ENCODE measurements at places on chromosomes 2 and 18.
A peak's percentile ranks its signal among the peaks of the same experiment; 100 is the strongest.

DNA sequence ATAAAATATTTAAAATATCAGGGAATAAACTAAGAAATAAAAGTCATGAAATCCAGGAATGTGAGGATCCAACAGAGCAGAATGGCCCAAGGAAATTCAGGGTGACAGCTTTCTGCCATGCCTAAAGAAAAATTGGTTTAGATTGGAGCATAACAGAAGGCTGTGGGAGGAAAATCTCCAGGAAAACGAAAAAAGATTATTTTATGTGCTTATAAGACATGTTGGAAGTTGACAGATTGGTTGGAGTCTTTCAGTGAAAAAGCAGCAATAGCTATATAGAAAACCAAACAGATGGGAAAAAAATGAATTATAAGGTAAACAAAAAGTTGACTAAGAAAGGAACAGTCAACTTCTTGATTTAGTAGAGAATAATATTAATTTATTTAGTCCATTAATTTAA is 203.9 kb downstream of the ZRANB3 start:
- no peak for DNase-seq

DNA sequence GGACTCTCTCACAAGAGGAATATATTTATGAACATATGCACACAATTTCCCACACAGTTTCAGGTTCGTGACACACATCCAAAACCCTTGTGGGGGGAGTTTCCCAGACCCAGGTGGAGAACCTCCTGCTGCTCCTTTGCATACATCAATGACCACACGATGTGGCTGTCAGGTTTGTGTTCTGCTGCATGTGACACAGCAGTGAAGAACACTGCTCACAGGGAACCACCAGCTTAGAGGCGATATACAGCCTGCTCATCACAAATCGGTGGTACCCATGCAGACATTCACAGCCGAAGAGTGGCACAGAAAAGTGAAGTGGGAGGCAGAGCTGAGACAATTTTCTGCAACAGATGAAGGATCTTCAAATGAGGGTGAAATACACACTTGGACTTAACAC is 175.6 kb upstream of the ZFP36L2 start:
- no peak for DNase-seq

DNA sequence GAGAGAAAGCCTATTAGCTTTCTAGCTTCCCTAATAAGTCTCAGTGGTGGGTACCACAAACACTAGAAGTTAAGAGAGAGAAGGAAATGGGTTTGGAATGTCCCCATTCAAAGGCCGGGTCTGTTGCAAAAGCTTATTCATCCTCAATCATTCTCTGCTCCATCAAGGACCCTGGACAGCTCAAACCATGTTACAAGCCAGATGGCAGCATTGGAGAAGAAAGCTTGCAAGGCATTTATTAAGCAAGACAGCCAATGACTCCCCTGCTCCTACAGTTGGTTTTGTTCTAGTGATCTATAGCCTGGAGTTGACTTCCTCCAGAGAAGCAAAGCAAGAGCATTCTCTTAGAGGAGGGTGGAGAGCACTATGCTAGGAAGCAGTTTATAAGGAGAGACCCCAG is 86.9 kb upstream of the LMAN1 start:
- DNase-seq = peak; percentile 29

- no peak for DNase-seq
Measured at GRCh38 chr18:55795101-55795669, 207.2 kb upstream of the TCF4 start.

DNA sequence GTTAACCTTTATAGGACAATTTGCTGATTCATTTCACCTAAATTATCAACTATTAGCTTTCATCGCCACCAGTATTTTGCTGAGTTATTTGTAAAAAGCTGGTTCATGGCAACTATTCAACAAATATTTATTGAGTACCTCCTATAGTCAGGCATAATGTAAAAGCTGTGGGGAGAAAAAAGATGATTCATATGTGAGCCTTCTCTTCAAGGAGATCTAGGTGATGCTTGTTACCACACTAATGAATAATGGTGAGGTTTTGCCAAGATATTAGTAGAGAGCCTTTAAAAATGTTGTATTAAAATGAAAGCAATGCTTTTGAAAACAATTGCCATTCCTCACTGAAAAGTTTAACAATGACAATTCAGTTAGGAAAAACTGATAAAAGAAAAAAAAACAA is 187.8 kb downstream of the ANKRD44 start:
- no peak for DNase-seq

DNA sequence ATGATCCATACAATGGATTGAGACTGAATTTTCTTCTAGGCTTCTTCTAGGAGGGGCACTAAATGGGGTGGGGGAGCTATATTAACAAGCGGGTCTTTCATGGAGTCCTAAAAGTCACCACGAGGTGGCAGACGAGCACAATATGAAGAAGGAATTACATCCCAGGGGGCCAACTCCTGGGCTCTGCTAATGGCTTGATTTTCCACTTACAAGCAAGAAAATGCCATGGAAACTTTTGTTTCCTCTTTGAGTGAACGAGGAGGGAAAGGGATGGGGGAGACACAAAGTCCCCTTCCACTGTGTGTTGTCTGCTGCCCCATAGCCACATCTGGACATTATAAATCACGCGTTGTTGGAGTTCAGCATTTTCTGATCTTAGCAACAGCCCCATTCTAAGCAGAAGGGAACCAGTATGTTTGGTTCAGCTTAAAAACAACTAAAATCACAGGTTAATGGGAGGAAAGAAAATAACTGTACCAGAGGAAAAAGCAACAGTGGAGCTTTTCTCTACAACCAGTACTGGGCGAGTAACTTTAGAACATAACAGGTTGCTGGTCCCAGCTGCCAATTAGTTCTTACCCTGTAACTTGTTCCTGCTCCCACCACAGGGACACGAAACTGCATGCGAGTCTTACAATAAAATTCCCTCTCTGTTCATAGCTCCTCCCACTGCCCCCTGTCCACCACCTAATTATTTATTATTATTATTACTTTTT is 285.0 kb upstream of the PARD3B start:
- peak; percentile 70 for DNase-seq

GRCh38 chr2:26770986-26771586 is 7.0 kb downstream of the SLC35F6 start:
- DNase-seq = peak; percentile 55

GRCh38 chr2:219532378-219532649 is 11.3 kb downstream of the CHPF start:
- DNase-seq = no peak

- no peak for DNase-seq
Measured at GRCh38 chr18:24187049-24187448, 48.2 kb downstream of the CABYR start.

GRCh38 chr2:104472076-104472475 is 381.8 kb upstream of the POU3F3 start:
- no peak for DNase-seq

DNA sequence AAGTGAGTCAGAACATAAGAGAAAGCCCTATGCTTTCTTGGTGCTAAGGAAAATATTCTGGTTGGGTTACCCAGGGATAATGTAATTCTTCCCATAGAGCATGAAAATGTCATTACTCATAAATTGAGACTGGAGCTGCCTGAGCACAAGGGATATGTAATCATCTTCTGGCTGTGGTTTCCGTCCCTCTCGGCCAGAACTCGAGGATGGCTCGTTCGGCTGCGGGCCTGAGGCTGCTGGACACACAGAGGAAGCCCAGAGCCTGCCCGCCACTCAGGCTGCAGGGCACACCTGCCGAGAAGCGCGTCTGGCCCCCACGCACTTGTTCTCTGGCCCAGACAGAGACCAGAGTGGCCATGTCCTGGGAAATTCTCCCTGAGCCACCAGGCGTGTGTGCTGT is 104.9 kb downstream of the ASAP2 start:
- DNase-seq = peak; percentile 77

- DNase-seq = no peak
Measured at GRCh38 chr2:237042101-237042500, 43.6 kb upstream of the COPS8 start.

DNA sequence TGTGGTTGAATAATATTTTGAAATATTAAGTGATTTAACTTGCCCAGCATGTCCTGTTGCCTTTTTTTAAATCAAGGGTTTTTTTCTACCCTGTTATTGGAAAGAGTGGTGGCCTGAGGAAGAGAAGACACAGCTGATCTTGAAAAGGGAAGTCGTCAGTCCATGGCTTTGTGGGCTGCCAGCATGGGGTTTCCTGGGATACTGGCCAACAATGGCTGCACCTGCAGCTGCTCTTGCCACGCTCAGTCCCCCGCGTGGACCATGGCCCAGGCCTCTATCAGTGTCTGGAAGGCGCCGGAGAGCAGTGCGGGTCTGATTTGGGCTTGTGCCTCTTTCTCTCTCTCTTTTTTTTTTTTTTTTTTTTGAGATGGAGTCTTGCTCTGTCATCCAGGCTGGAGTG is 99.3 kb downstream of the ASB1 start:
- DNase-seq = no peak

- DNase-seq = peak; percentile 44
Measured at GRCh38 chr2:189411860-189412259, 29.4 kb upstream of the WDR75 start.

DNA sequence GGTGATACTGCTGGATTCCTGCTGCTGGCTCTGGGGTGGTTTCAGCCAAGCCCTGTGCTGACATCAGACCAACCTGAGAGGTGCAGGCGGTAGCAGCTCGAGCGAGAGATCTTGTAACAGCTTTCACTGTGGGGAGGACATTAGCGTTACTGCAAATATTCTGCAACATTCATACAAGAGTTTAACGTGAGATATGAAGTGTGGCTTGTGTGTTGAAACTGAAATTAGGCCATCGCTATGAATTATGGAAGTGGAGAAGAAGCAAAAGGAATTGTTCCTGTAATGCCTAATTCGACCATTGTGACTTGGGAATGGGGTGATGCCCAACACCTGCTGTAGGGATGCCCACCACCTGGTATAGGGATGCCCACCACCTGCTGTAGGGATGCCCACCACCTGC is 6.5 kb upstream of the MLPH start:
- DNase-seq = no peak

DNA sequence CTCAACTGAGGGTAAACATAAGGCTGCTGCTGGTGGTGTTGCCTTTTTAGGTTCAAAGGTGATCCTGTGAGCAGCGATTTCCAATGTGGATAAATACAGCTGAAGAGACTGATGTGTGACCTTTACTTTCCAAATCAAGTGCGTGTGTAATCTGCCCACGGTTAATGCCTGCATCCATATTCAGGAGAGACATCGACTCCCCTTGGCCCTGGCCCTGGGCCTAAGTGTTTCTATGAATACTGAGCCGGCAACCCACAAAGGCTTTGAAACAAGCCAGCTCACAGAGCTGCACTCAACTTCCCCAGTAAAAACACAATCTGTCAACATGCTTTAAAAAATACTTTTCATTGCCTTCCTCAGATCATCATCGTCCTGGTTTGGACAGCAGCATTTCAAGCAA is 1026.6 kb downstream of the TMEM182 start:
- no peak for DNase-seq

DNA sequence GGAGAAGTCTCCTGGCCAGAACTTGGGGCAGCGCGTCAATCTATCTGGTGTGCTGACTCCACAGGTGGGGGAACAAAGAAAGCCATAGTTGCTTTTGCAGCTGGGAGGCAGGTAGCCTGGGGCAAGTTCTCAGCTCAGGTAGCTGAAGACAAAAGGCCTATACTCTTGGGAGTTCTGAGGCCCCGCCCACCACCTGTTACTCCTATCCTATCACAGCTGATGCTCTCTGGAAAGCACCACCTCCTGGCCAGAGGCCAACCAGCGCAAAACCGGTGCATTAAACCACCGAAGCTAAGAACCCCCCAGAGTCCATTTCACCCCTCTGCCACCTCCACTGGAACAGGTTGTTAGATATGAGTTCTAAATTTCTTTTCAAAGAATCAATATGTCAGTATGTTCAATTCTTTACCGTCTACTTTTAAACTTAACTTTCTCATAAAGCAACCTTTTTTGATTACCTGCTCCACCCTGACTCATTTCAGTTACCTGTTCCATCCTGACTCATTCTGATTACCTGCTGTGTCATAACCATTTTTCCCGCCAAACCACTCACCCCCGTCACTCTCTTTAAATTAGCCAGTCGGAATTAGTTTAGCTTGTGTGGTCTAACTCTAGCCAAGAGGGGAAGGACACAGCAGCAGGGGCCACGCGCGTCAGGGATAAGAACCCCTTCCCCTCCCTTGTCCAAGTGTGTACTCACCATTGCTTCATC is 43.4 kb downstream of the UPP2 start:
- no peak for DNase-seq
